HS-27A (cell line): ENCODE measurements at places on chromosomes 13 and 19.
A peak's percentile ranks its signal among the peaks of the same experiment; 100 is the strongest.

- DNase-seq = no peak
Measured at GRCh38 chr19:15971224-15971780, 22.5 kb downstream of the OR10H4 start.

- no peak for DNase-seq
Measured at GRCh38 chr19:13100841-13101589, 1.6 kb downstream of the LYL1 start.

- no peak for DNase-seq
Measured at GRCh38 chr13:106349080-106349931, 186.2 kb downstream of the EFNB2 start.

- no peak for DNase-seq
Measured at GRCh38 chr19:15285896-15286591, 46.3 kb downstream of the BRD4 start.

DNA sequence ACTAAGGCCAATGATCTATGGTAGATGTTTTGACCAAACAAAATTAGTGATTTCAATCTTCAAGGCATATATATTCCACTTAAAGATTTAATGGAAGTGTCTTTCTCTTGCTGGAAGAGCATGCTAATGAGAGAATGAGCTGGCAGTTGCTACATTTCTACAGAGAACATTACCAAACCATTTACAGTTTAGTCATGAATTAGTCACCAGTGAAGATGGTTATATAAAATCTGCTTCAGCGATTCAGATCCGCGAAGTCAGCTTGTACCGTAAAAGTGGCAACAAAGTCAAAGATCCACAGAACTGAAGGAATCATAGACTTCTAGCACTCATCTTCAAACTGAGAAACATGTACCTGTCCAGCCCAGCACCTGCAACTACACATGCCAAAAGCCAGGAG lies 156.3 kb downstream of the SLITRK5 start:
- DNase-seq = no peak

- no peak for DNase-seq
Measured at GRCh38 chr19:40216777-40217026, 1.5 kb downstream of the TTC9B start.

- no peak for DNase-seq
Measured at GRCh38 chr19:8342316-8342683, 762 bp downstream of the KANK3 start.

DNA sequence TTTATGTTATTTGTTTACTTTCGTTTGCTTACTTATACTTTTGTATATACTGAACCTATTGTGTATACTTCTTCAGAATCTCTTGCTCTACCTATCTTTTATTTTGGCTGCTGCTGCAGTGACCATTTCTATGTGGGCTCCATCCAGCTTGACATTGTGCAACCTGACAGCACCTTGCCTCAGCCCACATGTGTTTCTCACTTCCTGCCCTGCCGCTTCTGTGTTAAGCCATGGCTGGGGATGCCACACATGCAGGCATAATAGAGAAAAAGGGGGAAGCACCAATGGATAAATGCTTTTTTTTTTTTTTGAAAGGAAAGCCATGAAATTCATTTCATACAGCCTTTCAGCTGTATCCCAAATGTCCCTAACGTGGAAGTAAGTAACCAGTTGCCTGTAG lies 147.6 kb downstream of the RBM26 start:
- no peak for DNase-seq

DNA sequence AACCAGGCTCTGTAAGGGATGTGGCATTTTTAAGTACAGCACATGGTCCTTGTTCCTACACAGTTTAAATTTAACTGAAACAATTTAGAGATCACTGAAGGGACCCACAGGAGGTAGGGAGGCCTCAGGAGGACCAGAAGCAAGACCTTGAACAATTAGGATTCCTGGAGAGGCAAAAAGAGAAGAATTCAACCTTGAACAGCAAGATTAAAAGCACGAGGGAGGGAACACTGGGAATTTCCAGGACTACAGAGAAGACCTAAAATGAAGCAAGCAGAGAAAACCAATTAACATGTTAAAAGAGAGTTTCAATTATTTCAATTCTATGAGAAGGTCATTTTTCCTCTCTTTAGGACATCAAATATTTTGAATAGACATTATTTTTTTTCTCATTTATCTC lies 160.3 kb downstream of the KCTD12 start:
- no peak for DNase-seq

GRCh38 chr13:40402931-40403431 lies 263.5 kb downstream of the FOXO1 start:
- no peak for DNase-seq

GRCh38 chr19:34366738-34367623 lies 2.0 kb downstream of the GPI start:
- DNase-seq = no peak

DNA sequence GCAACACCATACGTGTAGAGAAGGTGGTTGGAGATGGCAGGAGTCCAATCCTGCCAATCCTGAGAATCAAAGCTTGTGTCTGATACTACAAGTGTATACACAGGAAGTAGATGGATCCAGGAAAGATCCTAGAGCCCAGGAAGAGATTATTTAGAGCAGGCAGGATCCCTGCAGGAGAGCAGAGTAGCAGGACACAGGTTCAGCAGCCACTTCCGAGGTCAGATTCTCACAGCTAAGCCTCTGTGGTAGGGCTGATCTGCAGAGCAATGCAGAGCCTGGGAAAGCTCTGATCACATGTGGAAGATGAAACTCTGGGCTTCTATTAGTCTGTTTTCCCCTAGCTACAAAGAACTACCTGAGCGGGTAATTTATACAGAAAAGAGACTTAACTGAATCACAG lies 28.5 kb upstream of the ZNF331 start:
- no peak for DNase-seq

GRCh38 chr13:108742701-108743451 lies 113.5 kb downstream of the MYO16 start:
- DNase-seq = no peak

GRCh38 chr19:49272204-49272603 lies 52.8 kb downstream of the SLC6A16 start:
- peak; percentile 8 for DNase-seq

- peak; percentile 39 for DNase-seq
Measured at GRCh38 chr19:53424968-53425597, 6.7 kb upstream of the ZNF761 start.

DNA sequence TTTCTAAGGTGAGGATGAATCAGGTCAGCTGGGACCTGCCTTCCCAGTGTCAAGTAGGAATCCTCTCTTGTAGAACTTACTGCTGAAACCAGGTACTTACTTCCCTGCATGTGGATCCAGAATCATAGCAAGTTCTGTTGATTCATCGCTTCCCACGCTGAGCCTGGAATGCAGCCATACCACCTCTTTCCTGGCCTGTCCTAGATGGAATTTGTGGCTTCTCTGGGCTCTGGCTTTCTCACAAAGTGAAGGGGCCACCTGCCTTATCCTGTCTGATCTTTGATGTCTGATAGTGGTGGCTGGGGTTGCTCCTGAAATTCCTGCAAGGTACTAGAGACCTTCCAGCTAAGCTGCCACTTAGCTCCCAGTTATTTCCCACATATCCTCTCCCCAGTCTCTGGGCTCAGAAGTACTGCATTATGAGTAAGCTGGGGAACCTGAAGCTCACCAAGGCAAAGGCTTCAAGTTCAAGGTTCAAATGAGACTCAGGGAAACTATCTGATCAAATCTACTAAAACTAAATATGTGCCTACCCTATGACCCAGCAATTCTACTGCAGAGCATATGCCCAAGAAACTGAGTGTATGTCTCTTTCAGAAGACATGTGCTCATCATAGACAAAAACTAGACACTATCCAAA lies 103.5 kb downstream of the SUCLA2 start:
- DNase-seq = no peak

DNA sequence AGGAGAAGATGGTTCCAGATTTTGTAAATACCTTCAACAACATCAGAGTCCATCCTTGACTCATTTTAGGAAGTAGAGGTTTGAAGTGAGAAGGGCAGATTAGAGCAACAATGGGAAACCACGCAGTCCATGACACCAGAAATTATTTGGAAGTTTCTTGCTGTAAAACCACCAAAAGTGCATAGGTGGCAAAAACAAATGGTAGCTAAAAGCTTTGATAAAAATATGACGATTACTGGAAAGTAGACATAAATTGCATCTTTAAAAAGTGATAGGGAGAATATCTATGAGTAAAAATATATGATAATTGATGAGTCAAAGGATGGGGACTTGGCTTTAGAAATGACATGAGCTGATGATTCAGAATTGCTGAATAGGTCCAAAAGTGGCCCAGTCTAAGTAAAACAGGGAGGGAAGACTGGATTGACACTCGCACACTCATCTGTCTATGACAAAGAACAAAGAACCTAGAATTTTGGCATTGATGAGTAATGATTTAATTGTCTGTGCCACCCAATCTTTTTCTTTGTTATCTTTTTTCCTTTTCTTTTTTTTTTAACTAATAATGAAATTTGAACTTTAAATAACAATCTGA lies 472.2 kb downstream of the MYO16 start:
- no peak for DNase-seq

DNA sequence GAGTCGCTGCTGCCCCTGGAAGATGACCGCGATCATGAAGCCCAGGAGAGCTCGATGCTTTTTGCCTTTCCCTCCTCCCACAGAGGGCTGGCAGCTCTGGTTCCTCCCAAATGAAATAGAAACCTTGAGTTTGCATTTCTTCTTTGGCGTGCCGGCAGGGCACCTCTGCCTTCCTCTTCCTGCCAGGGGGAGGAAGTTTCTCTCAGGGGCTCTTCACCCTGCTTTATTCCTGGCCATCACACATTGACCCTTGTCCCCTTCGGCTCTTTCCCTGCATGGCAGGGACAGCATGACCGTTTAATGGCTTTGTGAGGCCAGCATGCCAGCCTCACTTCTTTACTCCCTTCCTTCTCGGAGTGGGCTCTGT lies 47.9 kb downstream of the ACTN4 start:
- DNase-seq = no peak

DNA sequence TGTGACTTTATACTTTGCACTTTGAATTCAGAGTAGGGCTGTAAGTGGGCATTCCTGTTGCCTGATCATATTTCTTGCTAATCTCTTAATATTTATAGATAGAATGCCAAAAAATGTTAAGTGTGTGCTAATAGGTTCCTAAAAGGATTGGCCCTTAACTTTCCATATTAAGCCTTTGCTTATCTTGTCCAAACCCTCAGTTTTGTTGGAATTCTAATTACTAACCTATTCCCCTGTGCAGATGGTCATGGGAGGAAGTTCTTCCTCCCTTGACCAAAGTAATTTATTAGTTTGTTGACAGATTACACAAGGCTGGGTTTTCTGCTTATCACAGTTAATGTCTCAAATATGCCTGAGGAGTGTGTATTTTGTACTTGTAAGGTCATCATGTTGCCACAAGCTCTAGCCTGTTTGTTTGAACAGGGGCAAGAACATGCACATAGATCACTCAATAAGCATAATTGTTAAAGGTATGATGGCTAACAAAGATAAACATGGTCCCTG lies 541.1 kb upstream of the SPRY2 start:
- DNase-seq = no peak

DNA sequence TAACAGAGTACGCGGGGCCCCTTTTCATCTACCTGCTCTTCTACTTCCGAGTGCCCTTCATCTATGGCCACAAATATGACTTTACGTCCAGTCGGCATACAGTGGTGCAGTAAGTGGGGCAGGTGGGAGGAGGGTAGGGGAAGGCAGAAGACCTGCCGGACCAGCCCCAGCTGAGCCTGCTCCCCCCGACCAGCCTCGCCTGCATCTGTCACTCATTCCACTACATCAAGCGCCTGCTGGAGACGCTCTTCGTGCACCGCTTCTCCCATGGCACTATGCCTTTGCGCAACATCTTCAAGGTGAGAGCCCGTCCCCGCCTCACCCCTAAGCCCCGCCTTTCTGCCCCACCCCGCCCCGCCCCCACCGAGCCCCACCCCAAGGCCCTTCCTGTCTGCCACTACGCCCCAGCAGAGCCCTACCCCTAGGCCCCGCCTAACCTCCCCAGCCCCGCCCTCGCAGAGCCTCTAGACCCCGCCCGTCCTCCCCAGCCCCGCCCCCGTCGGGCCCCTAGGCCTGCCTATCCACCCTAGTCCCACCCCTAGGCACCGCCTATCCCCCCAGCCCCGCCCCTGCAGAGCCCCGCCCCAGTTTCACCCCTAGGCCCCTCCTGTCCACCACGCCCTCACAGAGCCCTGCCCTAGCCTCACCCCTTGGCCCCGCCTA lies 7.7 kb downstream of the NDUFB7 start:
- no peak for DNase-seq

GRCh38 chr19:55703790-55704215 lies 28.8 kb downstream of the EPN1 start:
- no peak for DNase-seq

- DNase-seq = no peak
Measured at GRCh38 chr13:65789815-65790214, 1440.3 kb downstream of the PCDH9 start.

GRCh38 chr13:30676672-30677071 lies 58.7 kb upstream of the ALOX5AP start:
- no peak for DNase-seq

DNA sequence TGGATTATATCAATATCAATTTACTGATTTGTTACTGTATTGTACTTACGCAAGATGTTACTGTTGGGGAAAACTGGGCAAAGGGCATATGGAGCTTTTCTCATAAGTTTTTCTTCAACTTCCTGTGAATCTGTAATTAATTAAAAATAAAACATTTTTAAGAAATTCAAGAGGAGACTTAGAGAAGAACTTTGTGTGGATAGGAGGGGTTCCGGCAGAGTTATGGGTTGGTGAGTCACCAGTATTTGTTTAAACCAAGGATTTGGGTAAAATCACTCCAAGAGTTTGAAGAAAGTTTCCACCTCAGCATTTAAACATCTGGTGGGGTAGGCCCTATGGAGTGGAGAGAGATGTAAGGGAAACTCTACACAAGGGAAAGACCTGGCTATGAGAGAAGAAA lies 379.6 kb downstream of the TSHZ3 start:
- DNase-seq = no peak

DNA sequence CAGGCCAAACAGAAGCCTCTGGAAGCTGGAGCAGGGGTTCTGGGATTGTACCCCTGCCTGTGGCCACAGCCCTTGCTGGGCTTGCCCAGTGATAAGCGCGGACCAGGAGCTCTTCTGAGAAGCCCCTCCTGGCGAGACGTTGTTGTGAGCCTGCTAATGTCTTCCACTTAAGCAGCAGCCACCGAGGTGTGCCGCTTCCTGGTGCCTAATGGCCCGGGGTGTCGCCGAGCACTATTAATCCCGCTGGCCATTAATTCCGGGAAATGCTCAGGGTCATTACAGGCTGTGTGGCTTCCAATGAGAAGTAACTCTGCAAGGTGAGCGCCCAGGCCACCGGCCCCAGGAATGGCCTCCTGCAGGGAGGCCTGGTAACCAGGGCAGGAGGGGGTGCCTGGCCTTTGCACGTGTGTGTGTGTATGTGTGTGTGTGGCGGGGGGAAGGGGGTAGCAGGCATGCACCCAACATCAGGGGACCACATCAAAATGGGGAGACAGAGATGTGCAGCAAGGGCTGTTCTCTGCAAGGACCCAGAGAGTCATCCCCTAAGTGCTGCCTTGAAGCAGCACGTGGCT lies 175.0 kb downstream of the URI1 start:
- no peak for DNase-seq

DNA sequence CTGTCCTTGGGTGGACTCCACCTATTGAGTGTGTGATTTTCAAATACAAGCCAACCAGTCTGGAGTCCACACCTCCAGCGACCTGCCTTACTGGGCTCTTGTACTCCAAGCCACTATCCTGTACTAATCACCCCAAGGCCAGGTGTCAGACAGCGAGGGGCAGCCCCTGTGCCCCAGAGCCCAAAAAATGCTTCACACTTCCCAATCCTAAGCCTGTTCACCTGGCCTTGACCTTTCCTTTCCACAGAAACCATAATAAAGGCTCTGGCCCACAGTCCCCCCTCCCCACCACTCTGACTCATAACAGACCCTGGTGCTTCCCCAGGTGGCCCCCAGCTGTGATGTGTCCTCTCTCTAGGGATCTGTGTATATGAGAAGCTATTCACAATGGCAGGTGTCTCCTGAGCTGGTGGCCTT lies 3.9 kb downstream of the CD209 start:
- no peak for DNase-seq
